ENCODE measurements at places on chromosomes 12 and 14. TPM values are rescaled to one million over a fixed set of nuclear protein-coding genes. Genes with fewer than 3 reads are reported as not detected.

Gene GDF3
- 77.7 TPM for total RNA-seq

GRCh38 chr12:104909761-104910160 lies 48.3 kb downstream of the SLC41A2 start:
- H3K27me3 ChIP-seq = peaks cover 3% of the 10 kb centered on the region
- DNase-seq = no peak
- no peaks in the 10 kb centered on the region for H3K4me1 ChIP-seq

GRCh38 chr14:105876829-105877228 lies 350.4 kb downstream of the TMEM121 start:
- no peak overlapping the region for H3K27ac ChIP-seq
- no peaks in the 10 kb centered on the region for H3K36me3 ChIP-seq
- no peak for DNase-seq
- no peak overlapping the region for H3K4me3 ChIP-seq
- H3K4me1 ChIP-seq = no peaks in the 10 kb centered on the region

Gene PTPRB
- total RNA-seq = 162 TPM

Gene C12orf75
- 24.0 TPM for total RNA-seq

Gene CLEC1B
- not detected for total RNA-seq

DNA sequence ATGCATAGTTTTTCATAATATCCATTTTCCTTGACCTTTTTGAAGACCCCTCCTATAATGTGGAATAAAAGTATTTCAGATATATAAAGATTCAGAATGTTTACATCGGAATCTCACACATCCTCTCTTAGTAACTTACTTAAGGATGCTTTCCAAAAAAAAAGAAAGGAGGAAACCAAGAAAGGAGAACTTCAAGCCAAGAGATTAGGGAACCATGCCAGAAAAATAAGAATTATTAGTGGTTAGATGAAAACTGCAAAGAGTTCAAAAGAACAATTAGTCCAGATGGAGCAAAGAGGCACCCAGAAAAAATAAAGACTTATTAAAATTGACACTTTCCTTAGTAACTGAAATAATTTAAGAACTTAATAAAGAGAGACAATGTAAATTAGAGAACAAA lies 179.2 kb downstream of the DUSP6 start:
- no peak for DNase-seq
- H3K4me3 ChIP-seq = no peak overlapping the region
- peaks cover 11% of the 10 kb centered on the region for H3K4me1 ChIP-seq
- H3K36me3 ChIP-seq = no peaks in the 10 kb centered on the region

Measured in endothelial cell (in vitro differentiated cells).